ENCODE measurements at places on chromosomes 2 and 18. TPM values are rescaled to one million over a fixed set of nuclear protein-coding genes. Genes with fewer than 3 reads are reported as not detected.

GRCh38 chr2:151815821-151816489, 12.3 kb downstream of the ARL5A start:
- H3K4me1 ChIP-seq = no peaks in the 10 kb centered on the region
- H3K36me3 ChIP-seq = peaks cover 38% of the 10 kb centered on the region
- H3K27ac ChIP-seq = no peak overlapping the region
- DNase-seq = no peak
- H3K27me3 ChIP-seq = no peaks in the 10 kb centered on the region

DNA sequence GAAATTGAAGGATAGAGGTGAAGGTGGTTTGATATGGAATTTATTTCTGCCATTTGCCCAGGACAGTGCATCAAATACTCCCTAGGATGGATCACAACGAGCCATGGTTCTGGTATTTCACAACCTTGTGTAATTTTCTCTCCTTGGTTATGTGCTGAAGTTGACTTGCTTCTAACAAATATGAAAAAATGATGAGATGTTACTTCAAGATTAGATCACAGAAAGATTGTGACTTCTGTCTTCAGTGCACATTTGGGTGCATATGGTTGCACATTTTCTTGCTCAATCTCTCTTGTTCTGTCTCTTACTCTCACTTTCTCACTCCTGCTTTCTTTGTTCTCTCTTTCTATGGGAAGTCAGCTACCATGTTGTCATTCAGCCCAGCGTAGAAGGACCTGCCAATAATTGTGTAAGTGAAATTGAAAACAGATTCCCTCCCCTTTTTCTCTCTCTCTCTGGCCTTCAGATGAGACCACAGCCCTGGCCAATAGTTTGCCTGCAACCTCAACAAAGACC, 104.6 kb upstream of the RMDN2 start:
- DNase-seq = no peak
- H3K4me3 ChIP-seq = no peak overlapping the region
- no peaks in the 10 kb centered on the region for H3K4me1 ChIP-seq
- H3K27me3 ChIP-seq = no peaks in the 10 kb centered on the region
- no peak overlapping the region for H3K27ac ChIP-seq

DNA sequence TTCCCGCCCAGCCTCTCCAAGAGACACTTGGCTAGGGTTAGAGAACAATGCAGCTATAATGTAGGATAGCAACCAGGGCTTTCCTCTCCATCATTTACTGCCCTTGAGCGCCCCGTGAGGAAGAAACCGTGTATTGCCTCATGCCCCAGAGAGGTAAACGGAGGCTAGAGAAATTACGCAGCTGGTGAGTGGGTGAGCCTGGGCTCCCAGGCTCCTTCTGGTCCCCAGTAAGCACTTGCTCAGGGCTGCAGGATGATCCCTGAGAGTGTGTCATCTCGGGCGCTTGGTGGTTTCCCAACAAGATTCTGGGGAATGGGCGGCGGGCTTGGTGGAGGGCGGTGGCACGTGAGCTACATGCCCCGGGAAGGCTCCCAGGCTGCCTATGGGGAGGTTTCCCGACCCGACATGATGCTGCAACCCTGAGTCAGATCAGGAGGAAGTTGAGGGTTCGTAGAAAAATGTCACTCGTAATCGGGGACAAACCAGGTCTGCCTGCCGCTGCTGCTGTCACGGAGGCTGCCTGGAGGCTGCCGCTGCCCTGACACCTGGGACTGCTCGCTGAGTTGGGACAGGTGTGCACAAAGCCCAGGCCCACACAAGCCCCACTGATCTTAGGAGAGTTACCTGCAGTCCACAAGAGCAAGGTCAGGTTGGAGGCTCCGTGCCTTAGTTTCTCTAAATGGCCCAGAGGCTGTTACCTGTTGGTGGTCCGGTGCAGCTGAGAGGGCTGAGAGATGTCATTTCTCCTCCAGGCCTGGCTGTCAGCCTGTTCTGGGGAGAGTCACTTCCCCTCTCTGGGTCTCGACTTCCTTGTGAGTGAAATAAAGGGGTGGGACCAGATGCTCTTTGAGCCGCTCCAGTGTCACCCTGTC, at the start of gene GPR55:
Gene GPR55, minus strand, starts transcription at position 773 of the 872 bp plus-strand sequence. CDS start 14,280 bp downstream, outside the sequence.
- DNase-seq = no peak
- no peak within 1 kb of the TSS for H3K4me3 ChIP-seq
- no peaks in the 10 kb centered on the region for H3K4me1 ChIP-seq
- no peaks in the 10 kb centered on the region for H3K36me3 ChIP-seq
- peaks cover 4% of the 10 kb centered on the region for H3K27me3 ChIP-seq

Gene FTCDNL1
- 1.3 TPM for total RNA-seq

- H3K4me1 ChIP-seq = peaks cover under 1% of the 10 kb centered on the region
- H3K27me3 ChIP-seq = peaks cover 2% of the 10 kb centered on the region
- H3K27ac ChIP-seq = no peak overlapping the region
- no peaks in the 10 kb centered on the region for H3K36me3 ChIP-seq
- no peak overlapping the region for H3K4me3 ChIP-seq
These were observed 50.4 kb downstream of the CYP26B1 start for GRCh38 chr2:72097276-72097675.

Gene DSG1
- total RNA-seq = 40.8 TPM

Measured in type B pancreatic cell (in vitro differentiated cells).